ENCODE measurements at places on chromosomes 3 and 15. TPM values are rescaled to one million over a fixed set of nuclear protein-coding genes. Genes with fewer than 3 reads are reported as not detected.

CKMT1A gene
- not detected for total RNA-seq

RPS27L gene
- total RNA-seq: 165 TPM

OR5H14 gene
- total RNA-seq: not detected

DNA sequence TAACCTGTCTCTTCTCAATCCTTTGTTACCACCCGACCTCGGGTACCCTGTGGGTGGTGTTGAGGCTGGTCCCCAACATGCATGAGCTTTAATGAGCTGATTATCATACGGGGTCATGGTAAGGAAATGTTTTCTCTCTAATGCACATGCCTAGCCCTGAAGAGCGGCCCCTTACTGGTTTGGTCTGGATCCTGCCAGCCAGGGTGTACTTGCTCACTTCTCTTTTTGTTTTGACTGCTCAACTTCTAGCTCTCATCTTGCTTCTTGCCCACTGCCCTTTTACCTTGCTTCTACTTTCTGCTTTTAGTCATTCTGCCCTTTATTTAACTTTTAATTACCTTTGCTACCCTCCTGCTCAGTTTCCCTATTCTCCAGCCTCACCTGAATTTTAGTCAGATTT lies 44.3 kb upstream of the ACAD9 start:
- DNase-seq: no peak

GAP43 gene
- total RNA-seq: 1.2 TPM

- DNase-seq: no peak
Observed at GRCh38 chr3:10715886-10716285, 100.1 kb upstream of the SLC6A11 start.

GRCh38 chr3:50345008-50345407 lies 524 bp downstream of the ZMYND10 start:
- DNase-seq: no peak

DNA sequence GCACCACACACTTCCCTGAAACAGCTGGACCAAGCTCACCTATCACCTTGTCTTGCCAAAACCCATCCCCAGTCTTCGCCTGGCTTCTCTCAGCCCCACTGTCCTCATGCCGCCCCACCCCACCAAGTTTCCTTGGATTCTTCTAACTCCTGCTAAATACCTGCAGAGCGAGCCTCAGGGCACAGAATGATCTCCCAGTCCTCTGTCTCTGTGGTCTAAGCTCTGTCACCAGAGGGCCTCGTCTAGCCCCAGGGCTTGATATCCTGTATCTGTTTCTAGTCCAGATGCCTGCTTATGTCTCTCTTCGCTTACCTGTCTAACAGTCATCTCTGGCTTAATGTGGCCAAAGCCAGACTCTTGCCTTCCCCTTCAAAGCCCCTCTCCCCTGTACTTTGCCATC lies 9.7 kb downstream of the CCDC12 start:
- DNase-seq: no peak

MGLL gene
- total RNA-seq: 67.0 TPM

DNA sequence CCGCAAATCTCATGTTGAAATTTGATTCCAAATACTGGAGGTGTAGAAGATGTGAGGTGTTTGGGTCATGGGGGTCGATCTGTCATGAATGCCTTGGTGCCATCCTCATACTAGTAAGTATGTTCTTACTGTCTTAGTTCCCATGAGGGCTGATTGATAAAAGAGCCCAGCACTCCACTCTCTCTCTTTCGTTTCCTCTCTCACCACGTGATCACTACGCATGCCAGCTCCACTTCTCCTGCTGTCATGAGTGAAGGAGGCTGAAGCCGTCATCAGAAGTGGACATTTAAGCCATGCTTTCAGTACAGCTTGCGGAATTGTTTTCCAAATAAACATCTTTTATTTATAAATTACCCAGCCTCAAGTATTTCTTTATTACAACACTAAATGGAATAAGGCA lies 6.1 kb downstream of the OR5H15 start:
- DNase-seq: no peak

GRCh38 chr15:77474310-77474988 lies 53.8 kb downstream of the HMG20A start:
- no peak for DNase-seq

ROPN1 gene
- not detected for total RNA-seq

SYNPR gene
- total RNA-seq: 0.93 TPM

DNA sequence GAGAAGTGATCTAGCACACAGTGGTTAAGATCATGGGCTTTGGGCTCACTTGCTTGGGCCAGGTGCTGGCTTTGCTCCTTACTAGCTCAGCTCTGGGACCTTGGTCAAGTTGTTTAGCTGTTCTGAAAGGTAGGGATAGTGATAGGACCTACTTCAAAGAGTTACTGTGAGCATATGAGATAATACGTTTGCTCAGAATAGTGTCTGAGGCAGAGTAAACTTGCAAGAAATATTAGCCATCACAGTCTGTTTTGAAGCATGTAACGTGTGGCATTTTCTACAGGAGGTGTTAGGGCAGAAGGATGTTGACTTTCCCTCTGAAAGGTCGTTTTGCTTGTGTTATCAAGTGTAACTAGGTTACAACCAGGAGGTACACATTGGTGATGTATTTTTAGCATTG lies 34.5 kb upstream of the NFKBIZ start:
- no peak for DNase-seq

- DNase-seq: no peak
Observed at GRCh38 chr3:6260551-6261191, 600.2 kb upstream of the GRM7 start.

DNA sequence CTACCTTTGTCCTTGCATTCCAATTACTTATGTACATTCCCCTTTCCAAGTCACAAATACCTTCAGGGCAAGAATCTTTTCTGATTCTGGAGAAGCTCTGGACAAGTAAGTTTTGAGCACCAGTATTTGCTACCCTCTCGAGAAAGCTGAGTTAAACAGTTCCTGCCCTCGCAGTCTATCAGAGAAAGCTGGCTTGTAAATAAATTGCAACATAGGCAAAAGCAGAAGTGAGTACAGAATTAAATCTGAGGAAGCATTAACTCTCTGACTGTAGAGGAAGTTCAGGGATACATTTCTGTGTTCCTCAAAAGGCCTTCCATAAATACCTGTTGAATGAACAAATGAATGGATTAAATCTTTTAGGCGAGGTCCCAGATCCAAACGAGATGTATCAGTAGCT lies 1.2 kb downstream of the OSBPL11 start:
- DNase-seq: no peak

NPAP1 gene
- not detected for total RNA-seq

VWA5B2 gene
- not detected for total RNA-seq

- DNase-seq: no peak
Observed at GRCh38 chr3:152384412-152384811, 115.7 kb downstream of the MBNL1 start.

PLA1A gene
- 2.8 TPM for total RNA-seq

DNA sequence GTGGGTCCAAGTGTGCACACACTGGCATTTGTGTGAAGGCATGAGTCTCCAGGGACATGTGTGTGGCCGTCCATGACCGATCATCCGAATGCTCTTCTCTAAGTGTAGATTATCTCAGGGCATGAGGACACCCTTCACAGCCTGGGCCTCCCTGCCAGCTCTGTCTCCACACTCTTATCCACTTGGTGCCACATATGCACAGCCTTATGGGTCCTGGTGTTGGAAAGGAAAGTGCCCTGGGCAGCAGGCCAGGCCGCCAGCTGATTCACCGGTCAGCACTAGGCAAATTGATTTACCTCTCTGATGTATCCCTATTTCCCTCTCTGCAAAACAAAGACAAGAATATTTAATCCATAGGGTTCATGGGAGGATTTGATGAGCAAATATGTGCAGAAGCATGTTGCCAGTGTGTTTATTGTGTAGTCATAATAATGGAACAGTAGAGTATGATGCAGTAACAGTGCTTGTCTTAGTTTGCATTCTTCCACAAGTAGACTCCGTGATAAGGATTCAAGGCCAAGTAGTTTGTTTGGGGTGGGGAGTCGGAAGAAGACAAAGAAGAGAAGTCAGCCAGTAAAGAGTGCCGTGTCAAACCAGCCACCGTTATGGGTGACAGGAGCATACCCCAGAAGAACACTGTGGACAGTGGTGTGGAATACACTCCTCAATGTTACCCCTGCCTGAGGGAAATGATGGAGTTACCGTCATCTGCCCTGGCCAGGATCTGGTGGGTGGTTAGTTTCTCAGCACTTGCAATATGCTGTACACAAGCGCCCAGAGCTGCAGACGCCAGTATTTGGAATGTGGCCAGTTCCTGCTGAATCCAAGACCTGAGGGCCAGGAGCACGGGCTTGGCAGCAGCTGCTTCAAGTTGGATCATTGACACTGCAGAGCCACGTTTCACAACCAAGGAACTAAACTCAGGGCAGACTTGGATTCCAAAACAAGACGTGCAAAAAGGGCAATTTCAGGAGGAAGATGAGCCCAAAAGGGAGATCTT lies 85.1 kb downstream of the MTHFS start:
- peak; percentile 74 for DNase-seq

GRCh38 chr3:23402728-23403492 lies 199.8 kb downstream of the UBE2E2 start:
- DNase-seq: no peak

All from left ventricle myocardium inferior (tissue), 1 donor.